NCI-H1417 (cell line): ENCODE measurements at places on chromosomes 2 and 18.

DNA sequence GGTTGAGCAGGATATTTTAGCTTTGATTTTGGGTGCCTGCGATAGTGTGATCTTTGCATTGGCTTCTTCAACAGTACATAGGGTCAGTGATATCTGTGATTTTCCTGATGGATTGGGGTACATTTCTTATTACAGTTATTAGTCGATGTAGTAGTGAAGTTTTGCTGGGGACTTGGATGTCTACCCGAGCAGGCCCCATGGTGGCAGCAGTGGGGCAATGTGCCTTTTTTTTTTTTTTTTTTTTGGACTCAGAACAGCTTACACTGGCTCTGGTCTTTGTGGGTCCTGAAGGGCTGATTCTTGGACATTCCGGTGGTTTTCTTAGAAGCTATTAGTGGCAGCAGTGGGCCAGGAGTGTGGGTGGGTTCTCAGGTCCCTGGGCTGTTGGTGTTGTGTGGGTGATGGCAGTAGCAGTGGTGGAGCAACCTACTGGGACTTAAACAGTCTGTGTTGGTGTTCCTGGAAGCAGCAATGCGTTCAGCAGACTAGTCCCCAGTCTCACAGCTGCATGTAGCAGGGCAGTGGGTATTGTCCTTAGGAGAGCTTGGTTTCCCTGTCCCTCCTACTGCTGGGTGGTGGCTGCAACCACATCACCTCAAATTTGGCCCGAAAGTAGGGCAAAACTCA lies 53.7 kb upstream of the SLC4A10 start:
- DNase-seq, result no peak

DNA sequence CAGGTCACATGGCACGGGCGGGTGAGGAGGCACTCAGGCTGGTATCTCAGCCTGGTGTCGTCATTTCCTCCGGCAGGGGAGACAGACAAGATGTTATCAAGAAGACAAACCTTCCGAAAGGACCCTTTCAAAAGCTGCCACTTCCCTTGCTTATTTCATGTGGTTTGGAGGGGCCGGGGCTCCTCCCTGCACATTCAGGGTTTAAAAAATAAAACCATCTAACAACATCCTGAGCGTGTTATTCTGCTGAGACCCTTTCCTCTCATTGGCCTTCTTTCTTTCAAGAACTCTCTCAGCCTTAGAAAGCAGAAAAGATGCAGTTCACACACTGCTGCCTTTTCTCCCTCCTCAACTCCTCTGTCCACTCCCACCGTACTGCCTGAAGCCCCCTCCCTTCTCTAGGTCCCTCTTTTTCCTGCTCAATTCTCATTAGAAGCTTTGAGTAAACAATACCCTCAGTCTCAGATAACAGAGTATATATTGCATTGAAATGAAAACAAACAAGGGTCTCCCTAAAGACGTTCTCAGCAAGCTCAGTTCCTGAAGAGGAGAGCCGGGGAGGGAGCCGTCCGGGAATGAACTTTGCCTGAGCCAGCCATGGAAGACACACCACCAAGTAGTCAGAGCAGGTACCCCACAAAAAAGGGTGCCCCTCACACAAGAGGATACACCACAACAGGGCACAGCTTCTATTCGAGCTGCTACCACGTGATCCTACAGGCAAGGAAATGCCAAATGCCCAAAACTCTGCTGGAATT lies 9.7 kb downstream of the SMAD7 start:
- DNase-seq, result no peak

DNA sequence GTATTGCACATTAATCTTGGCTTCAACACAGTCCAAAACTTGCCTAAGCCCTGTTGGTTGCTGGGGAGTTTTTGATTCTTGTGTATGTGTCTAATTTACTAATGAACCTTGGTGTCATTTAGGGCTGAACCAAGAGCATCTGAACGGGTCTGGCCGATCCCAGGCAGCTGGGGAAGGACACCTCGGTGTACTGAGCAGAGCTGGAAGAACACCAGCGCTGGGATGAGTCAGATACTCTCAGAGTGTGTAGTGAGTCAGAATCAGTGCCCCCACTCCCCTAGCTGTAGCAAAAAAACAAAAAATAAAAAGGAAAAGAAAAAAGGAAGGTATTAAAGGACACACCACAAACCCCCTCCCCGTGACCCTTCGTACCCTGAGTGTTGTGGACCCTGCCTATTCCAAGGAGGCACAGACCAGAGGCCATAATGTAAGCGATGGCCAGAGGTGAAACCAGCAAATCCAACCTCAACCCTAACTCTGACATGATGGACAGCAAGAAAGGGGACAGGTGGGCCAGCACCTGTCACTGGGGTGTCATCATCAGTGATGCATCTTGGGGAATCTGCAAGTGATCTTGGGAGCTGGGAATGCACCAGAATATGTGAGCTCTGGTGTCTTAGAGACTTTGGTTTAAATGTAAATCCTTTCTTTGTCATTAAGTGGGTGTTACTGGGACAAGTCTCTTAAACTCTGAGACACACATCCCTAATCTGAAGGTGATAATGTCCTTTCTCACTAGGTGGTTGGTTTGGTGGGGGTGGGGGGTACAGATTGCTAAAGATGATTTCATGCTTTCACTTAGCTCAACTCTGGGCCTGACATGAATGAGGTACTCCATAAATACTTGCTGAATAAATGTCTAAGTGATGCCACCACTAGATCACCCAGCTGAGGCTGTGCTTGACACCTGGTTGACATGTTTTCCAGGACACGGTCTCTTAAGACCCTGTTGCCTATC lies 34.2 kb upstream of the NCOA1 start:
- no peak for DNase-seq

DNA sequence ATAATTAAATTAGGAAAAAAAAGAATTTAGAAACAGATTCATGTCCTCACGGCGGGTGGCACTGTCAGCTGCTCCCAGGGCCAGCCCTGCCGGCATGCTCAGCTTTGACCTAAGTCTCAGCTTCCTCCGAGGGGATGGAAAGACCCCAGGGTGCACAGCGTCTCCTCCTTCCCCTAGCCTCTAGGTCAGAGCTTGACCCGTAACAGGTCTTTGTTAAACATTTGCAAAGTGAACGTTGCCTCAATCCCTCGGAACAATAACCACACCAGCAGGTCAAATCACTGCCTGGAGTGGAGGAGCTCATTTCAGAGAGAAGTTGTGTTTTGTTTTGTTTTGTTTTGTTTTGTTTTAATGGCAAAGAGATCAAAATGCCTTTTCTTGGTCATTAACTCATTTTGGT lies 171.3 kb downstream of the TMEM18 start:
- no peak for DNase-seq

- peak; percentile 2 for DNase-seq
These were observed at the start of gene AKAIN1 for GRCh38 chr18:5197032-5197434. Gene AKAIN1 (minus strand): TSS chr18:5197257. CDS start chr18:5197053, 204 bp downstream.

DNA sequence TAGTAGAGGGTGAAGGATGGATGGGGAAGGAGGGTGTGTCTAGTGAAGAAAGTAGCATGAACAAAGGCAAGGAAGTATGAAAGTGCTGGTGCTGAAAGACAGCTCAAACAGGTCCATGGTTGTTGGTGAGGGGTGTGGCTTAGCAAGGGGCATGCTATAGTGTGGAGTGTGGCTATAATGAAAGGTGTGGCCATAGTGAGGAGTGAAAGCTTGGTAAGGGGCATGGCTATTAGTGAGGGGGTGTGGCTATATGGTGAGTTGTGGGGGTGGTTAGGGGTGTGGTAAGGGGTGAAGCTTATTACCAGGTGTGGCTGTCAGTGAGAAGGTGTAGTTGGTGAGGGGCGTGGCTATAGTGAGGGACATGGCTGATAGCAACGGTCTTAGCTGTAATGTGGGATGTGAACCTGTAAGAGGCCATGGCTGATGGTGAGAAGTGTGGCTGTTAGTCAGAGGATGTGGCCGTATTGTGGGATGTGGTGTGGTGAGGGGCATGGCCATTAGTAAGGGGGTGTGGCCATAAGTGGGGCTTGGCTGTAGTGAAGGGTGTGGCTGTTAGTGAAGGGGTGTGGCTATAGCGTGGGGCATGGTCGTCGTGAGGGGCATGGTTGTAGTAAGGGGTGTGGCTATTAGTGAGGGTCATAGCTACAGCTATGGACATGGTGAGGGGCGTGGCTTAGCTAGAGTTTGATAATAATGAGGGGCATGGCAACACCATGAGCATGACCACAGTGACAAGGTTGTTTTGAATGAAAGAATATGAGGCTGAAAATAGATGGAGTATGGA lies 549.6 kb downstream of the FBXO15 start:
- DNase-seq, result no peak

GRCh38 chr2:106307860-106308259 lies 113.8 kb upstream of the UXS1 start:
- no peak for DNase-seq

GRCh38 chr2:77939801-77940200 lies 417.6 kb upstream of the LRRTM4 start:
- no peak for DNase-seq

DNA sequence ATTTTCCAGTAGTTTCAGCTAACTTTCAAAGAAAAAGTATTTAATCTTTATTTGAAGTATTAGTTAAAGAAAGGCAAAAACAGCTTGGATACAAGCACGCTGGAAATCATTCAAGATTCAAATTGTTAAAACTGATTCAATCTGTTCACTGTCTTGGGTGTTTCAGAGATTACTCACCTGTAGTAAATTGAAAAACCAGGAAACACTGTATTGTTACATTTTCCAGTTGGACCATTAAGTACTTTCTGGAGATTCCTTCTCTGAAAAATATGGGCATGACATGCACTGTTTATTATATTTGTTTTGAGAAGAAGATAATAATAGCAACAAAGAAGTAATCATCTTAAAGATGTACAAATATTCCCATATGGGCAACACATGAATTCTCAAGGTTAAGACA lies 196.1 kb downstream of the UBE2E3 start:
- no peak for DNase-seq

- DNase-seq, result no peak
These were observed 972.0 kb downstream of the DPP10 start for GRCh38 chr2:115414466-115414865.

- DNase-seq, result no peak
These were observed 172.9 kb downstream of the SLC8A1 start for GRCh38 chr2:40279001-40279400.

DNA sequence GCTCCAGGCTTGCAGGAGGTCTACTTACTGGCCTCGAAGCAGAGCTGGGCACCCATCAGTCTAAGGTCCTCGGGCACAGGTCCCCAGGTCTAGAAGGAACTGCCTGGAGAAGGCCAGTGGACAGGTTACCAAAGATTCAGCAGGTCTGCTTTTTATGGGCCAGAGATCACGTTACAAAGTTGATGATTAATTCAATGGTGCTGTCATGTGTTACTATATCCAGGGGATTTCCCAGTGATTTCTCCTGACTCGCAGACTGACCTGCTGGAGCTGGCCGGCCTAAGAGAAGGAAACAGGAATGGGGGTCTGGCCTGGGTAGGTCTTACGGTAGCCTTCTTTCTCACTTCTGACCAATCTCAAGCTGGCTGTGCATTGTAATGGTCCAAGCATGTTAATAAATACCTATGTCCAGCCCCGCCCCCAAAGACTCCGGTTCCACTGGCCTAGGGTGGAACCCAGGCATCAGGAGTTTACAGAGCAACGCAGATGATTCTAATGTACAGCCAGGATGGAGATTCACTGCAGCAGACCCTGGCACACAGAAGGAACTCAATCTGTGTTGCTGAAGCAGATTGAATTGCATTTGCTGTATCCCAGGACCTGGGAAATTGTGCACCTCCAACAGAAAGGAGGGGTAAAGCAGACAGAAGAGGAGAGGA lies at the start of gene NEURL3:
Gene NEURL3 (minus strand): TSS at position 127 of the 659 bp plus-strand sequence. CDS start 71 bp downstream, at position 56.
- DNase-seq, result no peak

- DNase-seq, result no peak
These were observed 365 bp upstream of the RAMP1 start for GRCh38 chr2:237859082-237859433.
